ENCODE measurements at places on chromosomes 5 and 9.

- no peak for DNase-seq
These were observed 197.1 kb downstream of the CAVIN4 start for GRCh38 chr9:100774962-100775361.

- no peak for DNase-seq
These were observed 72.5 kb upstream of the CACNA1B start for GRCh38 chr9:137804908-137805630.

GRCh38 chr9:113934167-113934828, 58.2 kb downstream of the ZNF618 start:
- DNase-seq = peak; percentile 3

DNA sequence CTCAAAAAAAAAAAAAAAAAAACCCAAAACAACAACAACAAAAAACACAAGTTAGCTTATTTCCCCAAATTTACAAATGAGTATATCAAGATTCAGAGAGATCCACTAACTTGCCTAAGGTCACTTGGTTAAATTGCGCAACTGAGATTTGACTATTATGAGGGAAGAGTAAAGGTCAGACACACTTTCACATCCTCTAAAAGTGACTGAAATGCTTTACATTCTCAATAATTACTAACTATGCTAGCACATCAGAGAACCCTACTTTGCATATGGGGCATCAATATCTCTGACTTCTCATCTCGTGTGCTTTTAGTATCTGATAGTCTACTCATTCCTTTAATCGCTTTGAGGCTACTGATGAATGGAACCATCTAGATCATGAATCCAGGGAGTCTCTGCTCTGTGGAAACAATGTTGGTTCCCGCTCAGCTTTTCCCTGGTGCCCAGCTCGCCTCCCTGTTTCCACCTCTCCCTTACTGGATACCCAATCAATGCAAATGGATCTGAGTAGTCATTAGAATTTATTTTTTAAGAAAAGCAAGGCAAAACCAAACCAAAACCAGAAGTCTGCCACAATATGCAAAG, 182.1 kb upstream of the TRIM32 start:
- DNase-seq = no peak

All from tibial nerve (tissue), 4 donors.